Smooth muscle cell of the brain vasculature (primary cell): ENCODE measurements at places on chromosomes 11 and 22.

- DNase-seq: no peak
Observed at GRCh38 chr11:92962446-92962845, 7.0 kb upstream of the MTNR1B start.

- no peak for DNase-seq
Observed at GRCh38 chr11:27611947-27612455, 88.3 kb downstream of the BDNF start.

- no peak for DNase-seq
Observed at GRCh38 chr11:123382555-123383074, 47.5 kb upstream of the GRAMD1B start.

DNA sequence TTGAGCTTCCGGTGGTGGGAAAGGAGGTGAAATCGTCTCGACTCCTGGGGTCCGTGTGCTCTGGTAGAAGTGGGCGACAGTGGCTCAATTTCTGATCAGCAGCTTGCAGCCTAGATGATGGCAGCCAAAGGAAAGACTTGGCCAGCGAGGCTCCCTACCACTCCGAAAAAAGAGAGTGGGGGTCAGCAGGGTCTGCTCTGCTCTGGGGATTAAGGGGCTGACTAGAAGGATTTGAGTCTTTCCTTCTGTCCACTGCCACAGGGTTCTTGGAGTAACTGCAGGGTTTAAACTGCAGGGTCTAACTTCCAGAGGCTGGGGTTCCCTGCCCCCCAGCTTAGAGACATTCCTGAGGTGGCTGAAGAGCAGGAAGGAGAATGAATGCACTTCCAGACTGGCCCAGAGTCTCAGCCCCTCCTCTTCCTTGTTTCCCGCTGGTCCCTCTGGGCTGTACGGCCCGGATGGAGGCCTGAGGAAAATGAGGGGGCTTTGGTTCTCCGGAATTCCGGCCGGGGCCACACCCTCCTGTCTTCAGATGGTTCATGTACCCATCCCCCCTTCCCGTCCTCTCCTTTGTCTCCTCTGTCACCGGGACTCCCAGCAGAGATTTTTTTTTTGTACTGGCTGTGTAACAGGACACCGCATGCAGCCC, 907 bp downstream of the SERPINH1 start:
- no peak for DNase-seq

- DNase-seq: no peak
Observed at GRCh38 chr22:19068784-19069271, 53.4 kb downstream of the DGCR2 start.

GRCh38 chr11:129768356-129768755, 47.3 kb upstream of the TMEM45B start:
- no peak for DNase-seq

GRCh38 chr11:68383976-68384501, 71.6 kb downstream of the LRP5 start:
- DNase-seq: no peak

DNA sequence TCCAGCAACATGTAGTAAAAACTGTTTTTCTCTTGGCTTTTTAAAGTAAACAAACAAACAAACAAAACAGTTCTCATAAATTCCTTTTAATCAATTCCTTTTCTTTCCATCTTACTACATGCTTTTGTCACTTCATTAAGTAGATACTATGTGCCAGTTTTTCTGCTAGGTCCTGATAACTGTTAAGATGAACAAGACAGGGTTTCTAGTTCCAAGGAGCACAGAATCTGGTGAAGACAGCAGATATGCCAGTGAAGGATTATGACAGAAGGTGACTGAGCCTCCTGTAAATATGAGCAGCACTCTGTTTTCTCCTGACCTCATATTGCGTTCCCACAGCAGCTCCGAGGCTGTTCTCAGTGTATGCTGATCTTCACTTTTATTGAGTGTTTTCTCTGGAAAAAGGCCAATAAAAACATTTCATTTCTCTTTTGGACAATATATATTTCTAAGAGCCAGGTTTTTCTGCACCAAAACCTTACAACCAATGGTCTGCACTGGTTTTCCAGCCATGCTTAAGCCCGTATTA, 45.8 kb downstream of the HEPHL1 start:
- no peak for DNase-seq

DNA sequence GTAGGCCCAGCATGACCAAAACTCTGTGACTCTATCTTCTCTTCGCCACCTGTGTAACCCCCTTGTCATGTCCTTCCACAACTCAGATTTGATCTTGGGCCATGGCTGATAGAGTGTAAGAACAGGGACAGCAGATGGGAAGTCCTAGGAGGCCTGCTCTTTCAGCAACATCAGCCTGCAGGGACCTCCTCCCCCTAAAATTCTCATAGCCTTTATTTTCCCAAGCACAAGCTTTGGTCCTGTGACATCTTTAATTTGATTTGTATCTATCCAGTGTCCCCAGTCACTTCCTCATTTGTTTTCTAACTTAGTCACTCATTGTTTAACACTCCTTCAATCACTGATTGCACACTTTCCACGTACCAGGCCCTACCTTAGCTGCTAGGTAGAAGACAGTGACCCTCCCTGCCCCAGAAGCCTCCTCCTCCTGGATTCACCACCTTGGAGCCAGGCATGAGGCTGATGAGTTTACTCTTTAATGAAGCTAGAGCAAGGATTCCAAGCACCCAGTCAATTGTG, 5.3 kb downstream of the UBQLN3 start:
- no peak for DNase-seq

DNA sequence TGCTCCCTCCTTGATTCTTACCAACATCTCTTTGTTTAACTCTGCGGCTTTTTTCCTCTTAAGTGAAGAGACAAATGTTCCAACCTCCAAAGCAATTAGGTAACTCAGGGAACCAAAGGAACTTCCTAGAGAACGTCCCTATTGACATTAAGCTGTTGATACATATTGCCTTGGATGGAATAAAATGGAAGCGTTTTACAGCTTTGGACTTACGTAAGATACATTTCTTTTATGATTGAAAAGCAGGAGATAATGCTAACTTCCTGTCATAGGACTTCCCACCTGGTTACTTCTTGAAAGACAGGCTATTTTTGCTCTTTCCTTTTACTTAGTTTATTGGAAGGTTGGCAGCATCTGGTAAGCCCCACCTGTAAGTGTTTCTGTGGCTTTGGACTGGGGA, 245.7 kb upstream of the CTSC start:
- DNase-seq: no peak

DNA sequence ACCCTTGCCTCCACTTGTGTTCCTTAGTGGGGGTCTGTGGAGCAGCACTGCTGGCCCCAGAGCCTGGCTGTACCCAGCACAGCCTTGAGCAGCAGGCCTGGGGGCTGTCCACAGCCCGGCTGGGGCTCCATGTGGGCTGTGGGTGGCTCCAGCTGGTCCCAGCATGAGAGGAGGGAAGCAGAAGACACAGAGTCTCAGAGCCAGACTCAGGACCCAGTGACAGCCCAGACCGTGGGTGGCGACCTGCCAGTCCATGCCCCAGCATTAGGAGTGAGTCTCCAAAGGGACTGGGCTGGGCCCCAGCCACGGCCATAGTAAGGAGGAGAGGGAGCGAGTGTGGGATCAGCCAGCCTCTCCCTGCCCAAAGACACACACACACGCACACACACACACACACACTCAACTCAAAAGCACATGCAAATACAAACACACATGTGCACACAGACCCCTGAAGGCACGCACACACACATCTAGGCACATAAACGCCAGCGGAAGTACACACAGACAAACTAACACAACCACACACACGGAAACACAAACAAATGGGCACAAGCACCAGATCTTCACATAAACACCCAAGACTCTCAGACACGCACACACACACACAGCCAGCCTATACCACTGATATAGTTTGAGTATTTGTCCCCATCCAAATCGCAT, 16.7 kb upstream of the LRRC10B start:
- DNase-seq: no peak

GRCh38 chr11:62411524-62411923, 7.3 kb upstream of the SCGB1A1 start:
- DNase-seq: no peak

GRCh38 chr22:43481568-43482317, 69.9 kb downstream of the MPPED1 start:
- DNase-seq: no peak

DNA sequence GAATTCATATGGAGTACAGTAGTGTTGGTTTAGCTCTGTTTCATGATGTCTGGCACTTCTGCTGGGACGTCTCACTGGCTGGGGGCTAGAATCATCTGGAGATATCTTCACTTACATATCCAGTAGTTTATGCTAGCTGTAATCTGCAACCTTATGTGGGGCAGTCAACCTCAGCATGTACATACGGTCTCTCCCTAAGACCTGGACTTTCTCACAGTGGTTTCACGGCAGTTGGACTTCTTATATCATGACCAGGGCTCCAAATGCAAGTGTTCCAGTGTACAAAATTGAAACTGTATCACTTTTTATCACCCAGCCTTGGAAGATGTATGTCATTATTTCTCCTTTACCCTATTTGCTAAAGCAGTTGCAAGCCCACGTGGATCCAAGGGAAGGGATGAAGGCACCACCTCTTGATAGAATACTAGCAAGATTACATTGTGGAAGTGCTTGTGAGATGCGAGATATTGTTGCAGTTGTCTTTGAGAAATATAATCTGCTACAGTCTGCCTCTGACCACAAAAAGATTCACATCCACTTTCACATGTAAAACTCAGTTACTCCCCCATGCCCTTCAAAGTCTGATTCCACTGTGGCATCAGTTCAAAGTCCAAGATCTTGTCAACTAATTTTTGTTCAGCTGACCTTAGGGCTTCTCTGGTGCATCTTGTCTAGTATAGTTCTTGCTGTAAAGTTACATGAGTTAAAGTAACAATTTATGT, 316.6 kb upstream of the NCAM1 start:
- no peak for DNase-seq

DNA sequence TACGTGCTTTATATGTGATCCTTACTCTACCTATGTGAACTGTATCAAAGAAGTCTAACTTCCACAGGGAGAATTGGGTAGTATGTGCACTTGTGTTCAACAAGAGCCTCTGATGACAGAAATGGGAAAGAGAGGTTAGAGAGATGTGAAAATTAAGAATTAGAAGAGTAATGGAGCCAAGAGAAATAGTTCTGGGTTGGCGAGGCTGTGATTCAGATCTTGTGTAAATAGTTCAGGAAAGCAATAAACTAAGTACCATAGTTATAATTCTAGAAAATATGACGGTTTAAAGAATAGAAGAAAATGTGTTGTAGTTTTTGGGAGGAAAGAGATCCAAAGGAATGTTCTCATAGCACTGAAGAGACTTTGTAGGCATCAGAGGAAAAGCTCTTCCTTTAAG, 112.4 kb downstream of the ARHGAP42 start:
- DNase-seq: no peak

- DNase-seq: no peak
Observed at GRCh38 chr11:520428-521176, 13.6 kb upstream of the RNH1 start.
